ENCODE measurements at places on chromosomes 4 and X. TPM values are rescaled to one million over a fixed set of nuclear protein-coding genes. Genes with fewer than 3 reads are reported as not detected.

Gene N4BP2
- 18.4 TPM for total RNA-seq

Gene FRG2
- not detected for total RNA-seq

Gene DCAF4L1
- total RNA-seq: not detected

Gene FAM47E
- 2.2 TPM for total RNA-seq

Gene MAGEC3
- not detected for total RNA-seq

Gene NOX1
- not detected for total RNA-seq

Gene CLIC2
- 8.8 TPM for total RNA-seq

Gene CRLF2
- total RNA-seq: not detected

GRCh38 chr4:130591091-130591490 lies 1495.1 kb downstream of the C4orf33 start:
- H3K27ac ChIP-seq: no peak overlapping the region
- no peak for DNase-seq
- H3K36me3 ChIP-seq: no peaks in the 10 kb centered on the region
- H3K4me3 ChIP-seq: no peak overlapping the region
- no peaks in the 10 kb centered on the region for H3K4me1 ChIP-seq
- no peaks in the 10 kb centered on the region for H3K27me3 ChIP-seq

DNA sequence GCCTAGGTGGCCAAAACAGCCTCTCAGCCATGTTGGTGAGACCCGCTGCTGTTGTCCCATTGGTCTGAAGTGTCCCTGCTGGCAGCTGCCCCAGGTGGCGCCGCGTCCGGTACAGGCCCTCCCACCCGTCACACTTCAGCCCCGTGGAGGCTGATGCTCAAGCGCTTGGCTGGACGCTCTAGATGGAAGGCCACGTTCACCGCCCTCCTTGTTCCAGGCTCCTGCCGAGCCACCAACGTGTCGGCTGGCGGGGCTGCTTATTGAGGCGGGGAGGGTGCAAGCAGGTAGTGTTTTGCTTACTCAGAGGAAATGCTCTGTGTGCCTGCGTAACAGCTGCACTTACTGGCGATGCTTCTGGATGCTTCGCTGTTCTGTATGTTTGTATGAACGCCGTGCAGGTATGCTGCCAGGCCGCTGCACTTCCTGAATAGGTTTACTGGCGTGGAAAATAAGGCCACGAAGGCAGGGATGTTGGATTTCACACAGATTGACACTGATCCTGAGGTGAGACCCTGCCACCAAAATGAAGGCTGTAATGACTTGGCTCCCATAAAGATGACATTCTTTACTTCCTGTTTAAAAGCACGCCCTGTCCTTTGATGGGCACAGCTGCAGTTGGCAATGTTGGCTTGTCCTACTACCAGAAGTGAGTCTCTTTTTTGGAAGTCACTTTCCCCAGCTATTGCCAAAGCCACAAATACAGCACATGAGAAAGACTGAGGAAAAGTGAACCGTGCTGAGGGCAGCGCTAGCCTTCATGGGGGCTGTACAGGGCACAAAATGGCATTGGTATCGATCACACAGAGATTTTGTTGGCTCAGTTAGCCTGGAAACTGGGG lies 21.0 kb upstream of the CLCN4 start:
- DNase-seq: no peak
- H3K36me3 ChIP-seq: peaks cover 76% of the 10 kb centered on the region
- H3K27ac ChIP-seq: no peak overlapping the region

- no peak overlapping the region for H3K27ac ChIP-seq
- no peaks in the 10 kb centered on the region for H3K4me1 ChIP-seq
- no peak overlapping the region for H3K4me3 ChIP-seq
- no peaks in the 10 kb centered on the region for H3K36me3 ChIP-seq
- no peak for DNase-seq
- no peaks in the 10 kb centered on the region for H3K27me3 ChIP-seq
Observed at GRCh38 chr4:48064349-48064748, 47.8 kb downstream of the NIPAL1 start.

GRCh38 chr4:137601934-137602333 lies 69.6 kb upstream of the PCDH18 start:
- no peaks in the 10 kb centered on the region for H3K4me1 ChIP-seq
- no peaks in the 10 kb centered on the region for H3K36me3 ChIP-seq
- no peak overlapping the region for H3K4me3 ChIP-seq
- H3K27ac ChIP-seq: no peak overlapping the region
- DNase-seq: no peak
- H3K27me3 ChIP-seq: no peaks in the 10 kb centered on the region

GRCh38 chr4:47010912-47011446 lies 17.6 kb upstream of the GABRA4 start:
- H3K4me1 ChIP-seq: no peaks in the 10 kb centered on the region
- H3K36me3 ChIP-seq: no peaks in the 10 kb centered on the region

DNA sequence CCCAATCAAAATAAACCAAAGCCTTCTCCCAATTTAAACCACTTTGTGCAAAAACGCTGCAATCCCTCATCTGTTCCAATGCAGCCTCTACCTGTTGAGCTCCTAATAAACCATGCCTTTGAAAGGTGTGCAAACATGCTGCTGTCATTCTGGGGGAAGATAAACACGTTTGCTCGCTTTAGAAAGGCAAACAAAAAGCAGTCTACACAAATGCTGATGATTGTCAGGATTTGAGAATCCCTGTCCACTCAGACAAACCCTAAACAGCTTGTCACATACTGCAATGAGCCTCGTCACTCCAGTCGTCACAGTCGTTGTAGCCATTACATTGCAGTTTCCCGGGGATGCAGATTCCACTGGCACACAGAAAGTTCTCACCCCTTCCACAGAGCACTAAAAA lies 145.2 kb downstream of the CORIN start:
- DNase-seq: peak; percentile 31
- no peak overlapping the region for H3K27ac ChIP-seq
- no peak overlapping the region for H3K4me3 ChIP-seq
- no peaks in the 10 kb centered on the region for H3K27me3 ChIP-seq
- H3K36me3 ChIP-seq: no peaks in the 10 kb centered on the region
- no peaks in the 10 kb centered on the region for H3K4me1 ChIP-seq

- H3K4me1 ChIP-seq: peaks cover 76% of the 10 kb centered on the region
- H3K4me3 ChIP-seq: peak overlapping the region; percentile 95
- H3K27ac ChIP-seq: peak overlapping the region; percentile 98
- H3K27me3 ChIP-seq: no peaks in the 10 kb centered on the region
Observed at GRCh38 chr4:143186649-143187048, 1.9 kb downstream of the USP38 start.

DNA sequence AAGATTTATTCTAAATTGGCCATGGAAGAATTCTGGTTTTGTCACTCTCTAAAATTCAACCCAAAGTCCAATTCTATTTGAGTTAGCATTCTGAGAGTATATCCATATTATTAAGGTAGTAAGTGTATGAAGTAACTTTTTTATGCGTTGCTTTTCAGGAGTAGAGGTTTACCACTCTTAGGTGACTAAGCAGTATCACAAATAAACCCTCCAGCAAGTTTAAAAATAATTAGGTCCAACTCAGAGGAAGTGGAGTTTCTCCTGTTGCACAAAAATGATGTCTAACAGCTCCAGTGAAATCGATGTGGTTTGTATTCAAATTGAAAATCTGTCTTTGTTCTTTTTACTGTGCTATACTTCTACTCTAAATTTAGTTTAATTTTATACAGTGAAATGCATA lies 6.6 kb downstream of the SCML1 start:
- peaks cover 6% of the 10 kb centered on the region for H3K4me1 ChIP-seq
- peaks cover 4% of the 10 kb centered on the region for H3K27me3 ChIP-seq
- no peaks in the 10 kb centered on the region for H3K36me3 ChIP-seq
- DNase-seq: no peak
- no peak overlapping the region for H3K27ac ChIP-seq

DNA sequence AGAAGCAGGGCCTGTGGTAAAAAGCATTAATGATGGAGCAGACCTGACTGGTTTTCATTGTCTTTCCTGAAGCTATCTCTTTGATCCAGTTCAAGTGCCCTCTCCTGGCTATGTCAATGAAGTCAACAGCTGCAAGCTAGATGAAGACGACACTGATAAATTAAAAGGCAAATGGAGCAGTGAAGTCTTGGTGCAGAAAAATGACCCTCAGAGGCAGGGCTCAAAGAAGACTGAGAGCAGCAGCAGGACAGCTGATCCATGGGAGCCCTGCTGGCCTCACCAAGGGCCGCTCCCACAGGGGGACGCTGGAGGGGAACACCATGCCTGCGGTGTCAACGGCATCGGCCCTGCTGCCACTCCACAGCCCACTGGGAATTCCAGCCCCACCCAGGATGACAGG lies 96.2 kb downstream of the RELL1 start:
- no peaks in the 10 kb centered on the region for H3K4me1 ChIP-seq
- H3K27me3 ChIP-seq: no peaks in the 10 kb centered on the region

- no peaks in the 10 kb centered on the region for H3K4me1 ChIP-seq
- peak; percentile 9 for DNase-seq
- H3K27me3 ChIP-seq: no peaks in the 10 kb centered on the region
- no peak overlapping the region for H3K27ac ChIP-seq
Observed at GRCh38 chr4:157035471-157035870, 40.5 kb upstream of the GLRB start.

- no peaks in the 10 kb centered on the region for H3K27me3 ChIP-seq
- H3K27ac ChIP-seq: no peak overlapping the region
- no peak overlapping the region for H3K4me3 ChIP-seq
- H3K36me3 ChIP-seq: no peaks in the 10 kb centered on the region
- no peaks in the 10 kb centered on the region for H3K4me1 ChIP-seq
Observed at GRCh38 chr4:41815473-41815872, 66.9 kb upstream of the PHOX2B start.

DNA sequence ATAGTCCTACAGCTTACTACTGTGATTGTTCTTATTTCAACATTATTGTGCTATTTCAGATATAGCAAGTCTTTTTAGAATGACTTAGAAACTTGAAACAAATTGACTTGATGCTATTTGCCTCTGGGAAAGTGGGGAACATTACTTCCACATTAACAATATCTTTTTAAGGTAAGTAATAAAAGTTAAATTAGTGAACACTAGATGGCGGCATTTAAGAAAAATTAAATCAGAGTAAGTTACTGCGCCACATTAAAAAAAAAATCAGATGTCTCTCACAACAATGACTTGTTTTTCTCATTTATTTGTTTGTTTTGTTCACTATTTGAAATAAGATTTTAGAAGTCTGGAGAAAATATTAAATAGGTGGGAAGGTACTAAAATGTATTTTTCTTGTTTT lies 1026.9 kb upstream of the SLIT2 start:
- peak; percentile 29 for DNase-seq
- no peak overlapping the region for H3K4me3 ChIP-seq
- no peaks in the 10 kb centered on the region for H3K27me3 ChIP-seq
- H3K36me3 ChIP-seq: no peaks in the 10 kb centered on the region
- no peaks in the 10 kb centered on the region for H3K4me1 ChIP-seq
- no peak overlapping the region for H3K27ac ChIP-seq

DNA sequence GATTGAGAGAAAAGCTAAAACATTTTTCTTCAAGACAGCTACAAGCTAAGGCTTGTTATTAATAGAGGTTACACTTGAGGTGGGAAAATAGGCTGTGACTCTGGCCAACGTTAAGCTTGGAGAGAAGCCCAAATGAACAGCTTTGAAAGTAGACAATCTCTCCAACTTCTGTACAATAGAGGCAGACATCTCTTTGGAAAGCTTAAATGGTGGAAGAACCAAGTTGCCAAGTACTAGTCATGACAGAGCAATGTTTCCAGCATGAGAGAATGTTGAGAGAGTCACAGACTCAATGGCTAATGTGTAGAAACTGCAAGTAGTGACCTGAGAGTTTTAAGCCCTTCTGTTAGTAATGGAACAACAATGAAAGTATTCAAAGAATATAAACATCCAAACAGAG lies 298.1 kb downstream of the INPP4B start:
- H3K27ac ChIP-seq: no peak overlapping the region
- DNase-seq: no peak
- H3K27me3 ChIP-seq: no peaks in the 10 kb centered on the region
- H3K4me1 ChIP-seq: no peaks in the 10 kb centered on the region

DNA sequence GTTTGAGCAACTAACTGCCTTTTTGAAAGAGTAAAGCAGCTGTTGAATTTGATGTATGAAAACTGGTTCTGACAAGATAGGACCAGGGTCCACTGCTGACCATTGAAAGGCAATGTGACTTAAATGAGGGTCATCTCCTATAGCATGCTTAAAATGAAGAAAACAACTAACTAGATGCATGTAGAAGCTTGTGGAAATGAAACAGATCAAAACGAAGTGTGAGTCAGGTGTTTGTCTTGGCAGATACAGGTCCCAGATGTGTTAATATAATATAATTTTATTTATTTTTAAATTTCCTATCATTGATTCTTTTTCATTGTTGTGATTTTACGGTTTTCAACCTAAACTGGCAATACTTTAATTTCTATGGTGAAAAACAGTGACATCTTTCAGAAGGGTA lies 83.6 kb downstream of the ATOH1 start:
- no peaks in the 10 kb centered on the region for H3K4me1 ChIP-seq
- H3K36me3 ChIP-seq: no peaks in the 10 kb centered on the region

GRCh38 chr4:108110450-108110849 lies 58.3 kb downstream of the LEF1 start:
- H3K27ac ChIP-seq: no peak overlapping the region
- no peaks in the 10 kb centered on the region for H3K27me3 ChIP-seq
- no peak overlapping the region for H3K4me3 ChIP-seq
- no peaks in the 10 kb centered on the region for H3K36me3 ChIP-seq
- DNase-seq: no peak

GRCh38 chrX:40267334-40268187 lies 169.8 kb upstream of the BCOR start:
- DNase-seq: no peak
- no peaks in the 10 kb centered on the region for H3K36me3 ChIP-seq
- peak overlapping the region; percentile 47 for H3K27ac ChIP-seq
- H3K27me3 ChIP-seq: peaks cover 5% of the 10 kb centered on the region
- peaks cover 14% of the 10 kb centered on the region for H3K4me1 ChIP-seq

- no peak overlapping the region for H3K27ac ChIP-seq
- H3K36me3 ChIP-seq: no peaks in the 10 kb centered on the region
- no peak for DNase-seq
- no peak overlapping the region for H3K4me3 ChIP-seq
Observed at GRCh38 chrX:32170481-32170880, 1040.9 kb downstream of the DMD start.

- H3K4me1 ChIP-seq: no peaks in the 10 kb centered on the region
- H3K4me3 ChIP-seq: no peak overlapping the region
- H3K36me3 ChIP-seq: no peaks in the 10 kb centered on the region
- H3K27me3 ChIP-seq: no peaks in the 10 kb centered on the region
- no peak for DNase-seq
Observed at GRCh38 chr4:85423431-85423830, 51.5 kb upstream of the ARHGAP24 start.

DNA sequence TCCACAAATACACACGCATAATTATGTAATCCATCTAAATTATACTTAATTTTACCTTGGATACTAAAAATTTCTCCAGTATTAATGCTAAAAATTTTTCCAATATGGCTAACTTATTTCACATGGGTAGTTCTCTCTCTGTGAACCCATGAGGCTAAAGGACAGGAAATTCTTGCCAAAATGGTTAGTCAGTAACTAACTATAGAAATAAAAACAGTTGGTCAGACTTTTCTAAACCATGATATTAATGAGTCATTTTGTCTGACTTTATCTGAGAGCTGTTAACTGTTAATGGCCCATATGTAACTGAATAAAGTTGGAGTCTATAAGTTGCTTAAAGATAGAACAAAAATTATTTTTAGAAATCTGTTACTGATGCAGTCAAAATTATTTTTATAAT lies 549.4 kb downstream of the TLL1 start:
- H3K27me3 ChIP-seq: no peaks in the 10 kb centered on the region
- no peak overlapping the region for H3K27ac ChIP-seq
- no peaks in the 10 kb centered on the region for H3K36me3 ChIP-seq
- H3K4me3 ChIP-seq: no peak overlapping the region

Data from stomach (tissue), 19 donors.